ENCODE measurements at places on chromosomes 1 and 21.

DNA sequence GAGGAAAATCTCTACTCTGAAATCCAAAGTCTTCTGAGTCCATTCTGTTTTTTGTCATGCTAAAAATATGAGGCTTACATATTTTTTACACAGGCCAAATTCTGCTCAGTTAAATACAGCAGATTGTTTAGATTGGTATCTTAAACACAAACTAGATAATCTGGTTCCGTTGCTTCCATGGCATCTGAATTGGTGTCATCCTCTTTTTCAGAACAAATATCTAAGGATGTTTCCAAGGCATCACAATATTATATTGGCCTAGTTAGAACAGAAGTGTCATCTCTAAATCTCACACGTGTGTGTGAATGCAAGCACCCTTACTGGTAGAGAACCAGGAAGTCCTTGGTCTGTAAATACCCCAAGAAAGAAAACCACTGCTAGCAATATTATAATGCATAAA, 151.2 kb downstream of the NRIP1 start:
- DNase-seq = no peak

- no peak for DNase-seq
Measured at GRCh38 chr1:205442051-205442725, 13.7 kb downstream of the BLACAT1 start.

DNA sequence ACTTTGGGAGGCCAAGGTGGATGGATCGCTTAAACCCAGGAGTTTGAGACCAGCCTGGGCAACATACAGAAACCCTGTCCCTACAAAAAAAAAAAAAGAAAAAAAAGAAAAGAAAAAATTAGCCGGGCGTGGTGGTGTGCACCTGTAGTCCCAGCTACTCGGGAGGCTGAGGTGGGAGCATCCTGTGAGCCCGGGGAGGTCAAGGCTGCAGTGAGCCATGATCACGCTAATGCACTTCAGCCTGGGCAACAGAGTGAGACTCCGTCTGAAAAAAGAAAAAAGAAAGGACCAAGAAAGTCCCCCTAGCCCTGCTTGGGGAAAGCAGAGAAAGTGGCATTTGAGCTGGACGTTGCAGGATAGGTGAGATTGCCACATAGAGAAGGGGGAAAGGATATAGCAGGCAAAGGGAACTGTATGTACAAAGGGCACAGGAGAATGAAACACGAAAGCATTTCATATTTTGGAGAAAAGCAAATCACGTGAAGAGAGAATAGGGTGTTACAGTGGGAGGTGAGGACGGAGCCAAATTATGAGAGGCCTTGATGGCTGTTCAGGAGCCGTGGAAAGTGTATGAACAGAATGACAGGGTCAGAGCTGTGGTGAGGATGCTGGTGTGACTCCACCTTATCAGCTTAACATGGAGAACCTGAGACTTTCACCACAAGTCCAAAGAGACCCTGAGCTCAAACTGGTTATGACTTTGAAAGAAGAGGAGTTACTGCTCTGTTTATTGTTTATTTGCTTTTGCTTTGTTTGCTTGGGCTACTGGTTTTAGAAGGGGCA, 19.5 kb upstream of the LRIG2 start:
- no peak for DNase-seq

DNA sequence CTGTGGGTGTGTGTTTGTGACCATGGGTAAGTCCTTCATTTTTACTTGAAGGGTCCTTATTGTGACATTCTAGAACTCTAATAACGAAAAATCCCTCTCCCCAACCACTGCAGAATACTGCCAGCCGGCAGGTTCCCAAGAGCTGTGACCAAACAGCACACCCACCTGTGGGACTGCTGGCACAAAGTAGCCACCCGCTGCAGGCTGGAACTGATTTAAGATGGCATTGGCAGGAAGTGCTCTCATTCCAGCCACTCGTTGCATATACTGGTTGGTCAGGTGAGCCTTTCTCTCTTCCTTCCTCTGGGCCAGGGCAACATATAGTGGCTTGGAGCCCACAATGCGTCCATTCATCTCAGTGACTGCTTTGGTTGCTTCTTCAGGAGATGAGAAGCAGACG, 11.6 kb downstream of the PABPC4 start:
- no peak for DNase-seq

GRCh38 chr1:58067082-58067481, 479.4 kb downstream of the OMA1 start:
- DNase-seq = no peak

- DNase-seq = no peak
Measured at GRCh38 chr1:202133001-202133400, 10.3 kb downstream of the GPR37L1 start.

- DNase-seq = no peak
Measured at GRCh38 chr1:54928327-54928726, 41.3 kb upstream of the DHCR24 start.

DNA sequence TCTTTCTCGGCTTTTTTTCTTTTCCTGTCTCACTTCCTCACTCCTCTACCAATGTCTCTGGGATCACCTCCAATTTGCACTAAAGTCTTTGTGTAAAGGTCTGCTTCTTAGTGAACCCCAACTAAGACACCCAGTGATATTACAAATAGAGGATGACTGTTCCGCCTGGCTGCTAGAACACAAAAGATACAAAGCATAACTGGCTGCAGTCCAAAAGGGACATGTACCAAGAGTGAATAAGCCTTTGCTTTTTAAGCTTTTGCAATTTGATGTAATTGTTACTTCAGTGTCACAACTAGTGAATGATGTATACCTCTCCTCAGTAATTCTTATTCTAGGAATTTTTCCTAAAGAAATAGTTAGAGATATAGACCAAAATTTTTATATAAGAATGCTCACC, 82.8 kb upstream of the BEND5 start:
- DNase-seq = no peak

GRCh38 chr1:164912290-164912689, 353.3 kb downstream of the PBX1 start:
- DNase-seq = no peak

DNA sequence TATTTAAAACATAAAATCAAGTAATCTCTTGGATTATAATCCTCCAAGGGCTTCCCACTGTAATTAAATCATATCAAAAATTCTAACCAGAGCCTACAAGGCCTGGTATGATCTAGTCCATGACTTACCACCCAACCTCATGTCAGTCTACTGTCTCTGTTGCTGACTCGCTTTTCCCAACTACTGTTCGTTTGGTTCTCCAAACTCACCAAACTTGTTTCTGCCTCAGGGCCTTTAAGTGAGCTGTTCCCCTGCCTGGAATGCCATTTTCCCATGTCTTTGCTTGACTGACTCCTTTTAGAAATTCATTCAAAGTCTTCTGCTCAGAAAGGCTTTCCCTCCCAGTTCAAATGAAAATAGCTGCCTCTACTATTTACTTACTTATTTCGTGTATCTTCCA, 95.9 kb downstream of the ZC3H11B start:
- no peak for DNase-seq

- no peak for DNase-seq
Measured at GRCh38 chr1:234169161-234169849, 204.0 kb upstream of the COA6 start.

- DNase-seq = peak; percentile 37
Measured at GRCh38 chr1:156444407-156445001, 56.1 kb downstream of the MEF2D start.

DNA sequence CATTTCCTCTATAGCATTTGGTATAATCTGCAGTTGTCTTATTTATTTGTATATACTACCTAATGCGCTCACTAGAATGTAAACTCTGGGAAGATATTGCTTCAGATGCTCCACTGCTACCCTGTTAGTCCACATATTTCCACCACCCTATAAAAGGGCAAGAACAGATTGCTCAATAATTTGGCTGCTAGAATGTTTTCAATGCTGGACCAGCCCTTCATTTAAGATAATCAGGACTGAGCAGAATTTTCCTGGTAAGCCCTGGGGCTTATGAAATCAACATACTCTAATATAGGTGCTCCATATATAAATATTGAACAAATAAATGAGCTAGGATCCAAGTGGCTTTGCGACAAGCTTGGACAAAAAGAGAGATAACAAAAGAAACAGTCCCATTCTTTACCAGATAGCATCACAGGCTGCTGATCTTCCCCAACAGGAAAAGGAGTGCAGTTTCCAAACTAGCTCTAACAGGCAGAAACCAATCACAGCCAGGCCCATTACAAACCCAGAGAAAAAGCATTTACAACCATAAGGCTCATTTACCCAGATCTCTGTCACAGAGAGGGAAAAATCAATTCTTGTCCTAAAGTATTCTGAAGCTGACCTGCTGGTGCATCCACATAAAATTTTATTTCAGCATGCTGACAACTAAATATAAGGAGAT, 8.3 kb downstream of the BCAR3 start:
- DNase-seq = no peak

- no peak for DNase-seq
Measured at GRCh38 chr1:88519156-88519555, 164.9 kb upstream of the PKN2 start.

DNA sequence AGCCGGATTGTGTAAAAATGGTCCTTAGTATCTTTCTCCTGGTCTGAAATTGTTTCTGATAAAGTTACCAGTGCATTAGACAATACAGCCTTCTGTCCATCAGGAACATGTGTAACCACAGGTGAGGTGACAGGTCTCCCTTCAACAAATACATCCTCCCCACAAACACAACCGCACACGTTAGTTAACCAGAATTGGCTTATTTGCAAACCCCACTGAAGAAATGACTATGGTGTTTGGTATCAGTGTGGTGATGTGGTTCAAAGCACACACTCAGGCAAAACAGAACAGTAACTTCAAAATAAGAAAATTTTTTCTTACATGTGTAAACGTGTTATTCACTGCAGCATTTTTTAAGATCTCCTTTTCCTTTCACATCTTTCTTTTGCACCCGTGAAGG, 517.2 kb upstream of the NR5A2 start:
- no peak for DNase-seq

GRCh38 chr1:76142771-76143540, 68.4 kb downstream of the ST6GALNAC3 start:
- DNase-seq = no peak

DNA sequence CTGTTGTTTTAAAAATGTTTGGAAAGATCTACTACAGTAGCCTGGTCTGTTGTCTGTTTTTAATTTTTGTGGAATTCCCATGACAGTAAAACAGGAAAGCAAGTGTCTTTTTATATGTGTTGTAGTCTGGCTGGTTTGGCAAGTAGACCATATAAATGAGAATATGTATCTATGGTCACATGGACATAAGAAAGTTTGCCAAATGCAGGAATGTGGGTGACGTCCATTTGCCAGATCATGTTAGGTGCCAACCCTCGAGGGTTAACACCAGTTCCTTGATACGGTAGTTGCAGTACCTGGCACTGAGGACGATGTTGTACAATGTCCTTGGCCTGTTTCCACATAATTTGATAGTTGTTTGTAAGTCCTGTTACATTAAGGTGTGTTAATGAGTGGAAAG, 6.2 kb downstream of the DAP3 start:
- DNase-seq = no peak

GRCh38 chr1:200640373-200640962, 19.9 kb upstream of the KIF14 start:
- no peak for DNase-seq

DNA sequence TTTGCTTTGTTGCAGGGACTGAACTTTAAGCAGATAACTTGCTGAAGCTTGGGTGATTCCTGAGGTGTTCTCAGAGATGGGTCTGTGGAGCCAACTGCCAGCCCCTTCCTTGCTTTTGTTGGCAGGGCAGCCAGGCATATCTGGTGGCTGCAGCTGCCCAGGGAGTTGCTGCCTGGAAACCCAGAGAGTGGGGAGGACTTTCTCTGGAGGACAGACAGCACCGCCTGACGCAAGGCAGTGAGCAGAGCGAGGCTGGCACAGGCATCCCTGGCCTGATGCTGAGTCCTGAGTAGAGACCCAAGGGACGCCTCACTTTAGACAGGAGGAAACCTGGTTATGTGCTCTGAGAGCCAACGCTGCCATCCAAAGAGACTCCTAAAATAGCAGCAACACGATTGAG, 9.8 kb upstream of the OLFML2B start:
- DNase-seq = no peak

- DNase-seq = no peak
Measured at GRCh38 chr1:41704196-41704595, 214.5 kb downstream of the HIVEP3 start.

DNA sequence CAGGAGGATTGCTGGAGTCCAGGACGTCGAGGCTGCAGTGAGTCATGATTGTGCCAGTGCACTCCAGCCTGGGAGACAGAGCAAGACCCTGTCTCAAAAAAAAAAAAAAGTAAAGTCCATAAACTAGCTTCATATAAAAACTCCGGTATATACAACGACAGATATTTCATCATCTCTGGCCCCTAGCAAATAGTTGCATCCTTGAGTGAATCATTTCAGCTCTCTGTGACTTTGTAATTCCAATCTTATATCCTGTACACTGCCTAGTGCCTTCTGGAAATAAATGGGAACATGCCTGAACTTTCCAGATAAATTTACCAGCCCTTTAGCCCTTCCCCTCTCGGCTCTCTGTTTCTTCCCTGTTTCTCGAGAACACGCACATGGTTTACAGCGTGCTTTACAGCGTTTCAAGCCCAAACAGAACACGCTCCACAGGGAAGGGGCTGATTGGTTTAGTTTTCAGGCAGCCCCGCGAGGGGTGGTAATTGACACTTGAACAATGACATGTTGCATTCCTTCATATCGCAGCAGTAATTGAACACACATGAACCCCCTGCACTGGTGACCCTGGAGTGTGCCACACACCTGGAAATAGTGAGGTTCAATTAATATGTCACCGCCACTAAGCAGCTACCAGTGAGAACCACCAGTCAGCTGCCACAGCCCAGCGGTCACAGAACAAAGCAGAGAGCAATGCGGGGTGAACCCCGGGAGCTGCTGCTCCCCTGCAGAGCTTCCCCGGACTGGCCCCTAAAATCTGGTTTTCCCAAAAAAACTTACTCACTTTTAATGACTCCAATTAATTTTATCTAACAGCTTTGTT, 35.7 kb upstream of the SIM2 start:
- DNase-seq = no peak

DNA sequence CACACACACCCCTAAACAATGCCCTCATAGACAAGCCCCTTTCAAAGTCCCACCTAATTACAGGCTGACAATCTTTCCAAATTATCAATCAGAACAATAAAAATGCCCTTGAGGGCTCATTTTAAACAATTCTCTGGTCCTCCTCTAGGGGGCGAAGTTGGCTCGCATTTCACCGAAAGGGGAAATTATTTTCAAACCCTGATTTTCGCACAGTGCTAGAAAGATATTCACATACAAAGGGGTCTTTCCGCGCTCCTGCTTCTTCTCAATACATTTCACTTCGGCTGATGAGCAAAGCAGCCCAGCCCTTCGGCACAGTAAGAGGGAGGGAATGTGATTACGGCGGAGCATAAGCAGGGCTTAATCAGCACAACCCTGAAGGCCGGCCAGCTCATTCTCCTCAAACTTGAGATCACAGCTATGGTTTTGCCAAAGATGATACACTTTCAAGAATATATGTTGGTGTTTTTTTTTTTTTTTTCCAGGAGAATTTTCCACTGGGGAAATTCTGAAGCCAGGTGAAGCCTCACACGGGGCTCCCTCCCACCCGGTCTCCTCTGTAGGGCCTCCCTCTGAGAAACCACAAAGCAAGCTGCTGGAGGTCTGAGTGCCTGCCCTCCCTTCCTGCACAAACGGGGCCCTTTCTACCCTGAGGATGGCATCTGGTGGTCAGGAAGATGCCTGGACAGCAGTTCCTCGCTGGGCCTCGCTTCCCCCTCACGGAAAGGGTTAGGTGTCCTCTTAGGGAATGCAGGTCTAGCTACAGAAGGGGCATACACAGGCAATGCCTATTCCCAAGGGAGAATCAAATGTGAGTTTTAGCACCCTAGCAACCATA, 66.9 kb downstream of the GNG12 start:
- peak; percentile 44 for DNase-seq
